GM20000 (cell line): ENCODE measurements at places on chromosomes 11 and 22.

- DNase-seq = peak; percentile 72
Observed at GRCh38 chr11:131674051-131674755, 303.8 kb downstream of the NTM start.

DNA sequence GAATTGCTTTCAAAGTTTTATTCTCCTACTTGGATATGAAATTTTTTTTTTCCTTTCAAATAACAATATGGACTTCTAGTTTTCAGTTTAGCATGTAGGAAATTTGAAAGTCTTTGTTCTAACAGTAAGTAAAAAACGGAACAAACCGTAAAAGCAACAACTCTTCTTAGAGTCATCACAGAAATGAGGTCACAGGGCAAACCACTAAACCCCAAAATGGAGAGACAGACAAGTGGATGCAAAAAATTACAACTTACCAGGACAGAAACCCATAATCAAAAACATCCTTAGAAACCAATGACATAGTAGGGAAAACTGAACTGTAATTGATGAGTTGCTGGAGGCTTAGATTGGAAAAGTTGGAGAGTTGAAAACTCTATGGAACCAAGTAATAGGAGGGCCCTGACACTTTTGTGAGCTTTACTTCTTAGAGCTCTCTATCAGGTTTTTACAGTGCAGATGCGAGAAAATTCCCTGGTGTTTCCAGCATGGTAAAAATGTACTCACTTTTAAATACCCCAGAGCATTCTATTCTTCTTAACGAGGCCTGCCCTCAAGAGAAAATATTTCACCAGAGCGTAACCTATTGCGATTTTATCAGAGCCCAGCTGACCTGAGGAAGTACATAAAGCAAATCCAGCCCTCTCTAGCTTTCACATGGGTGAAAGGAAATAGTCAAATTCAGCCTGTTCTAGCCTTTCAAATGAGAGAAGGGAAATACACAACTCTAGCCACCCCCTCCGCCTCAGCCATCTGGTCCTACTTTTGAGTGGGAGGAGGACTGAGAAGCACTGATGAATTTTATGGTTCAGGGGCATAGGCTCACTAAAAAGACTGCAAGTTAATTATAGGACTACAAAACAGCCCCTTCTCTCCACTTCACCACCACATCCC is 39.1 kb downstream of the CASP12 start:
- DNase-seq = peak; percentile 18

GRCh38 chr22:42847110-42847509 is 10.0 kb downstream of the ARFGAP3 start:
- no peak for DNase-seq

DNA sequence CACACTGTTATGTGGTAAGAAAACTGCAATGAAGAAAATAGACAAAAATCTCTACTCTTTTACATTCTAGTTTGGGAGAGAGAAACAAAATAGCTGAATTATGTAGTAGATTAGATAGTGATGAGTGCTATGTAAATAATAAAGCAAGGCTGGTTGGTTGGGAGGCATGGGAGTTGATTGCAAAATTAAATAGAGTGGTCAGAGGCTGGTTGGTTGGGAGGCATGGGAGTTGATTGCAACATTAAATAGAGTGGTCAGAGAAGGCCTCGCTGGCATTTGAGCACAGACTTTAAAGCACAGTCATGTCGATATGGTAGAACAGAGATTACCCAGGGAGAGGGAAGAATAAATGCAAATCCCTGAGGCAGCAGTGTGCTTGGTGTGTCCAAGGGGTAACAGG is 22.4 kb downstream of the SIK2 start:
- DNase-seq = no peak

DNA sequence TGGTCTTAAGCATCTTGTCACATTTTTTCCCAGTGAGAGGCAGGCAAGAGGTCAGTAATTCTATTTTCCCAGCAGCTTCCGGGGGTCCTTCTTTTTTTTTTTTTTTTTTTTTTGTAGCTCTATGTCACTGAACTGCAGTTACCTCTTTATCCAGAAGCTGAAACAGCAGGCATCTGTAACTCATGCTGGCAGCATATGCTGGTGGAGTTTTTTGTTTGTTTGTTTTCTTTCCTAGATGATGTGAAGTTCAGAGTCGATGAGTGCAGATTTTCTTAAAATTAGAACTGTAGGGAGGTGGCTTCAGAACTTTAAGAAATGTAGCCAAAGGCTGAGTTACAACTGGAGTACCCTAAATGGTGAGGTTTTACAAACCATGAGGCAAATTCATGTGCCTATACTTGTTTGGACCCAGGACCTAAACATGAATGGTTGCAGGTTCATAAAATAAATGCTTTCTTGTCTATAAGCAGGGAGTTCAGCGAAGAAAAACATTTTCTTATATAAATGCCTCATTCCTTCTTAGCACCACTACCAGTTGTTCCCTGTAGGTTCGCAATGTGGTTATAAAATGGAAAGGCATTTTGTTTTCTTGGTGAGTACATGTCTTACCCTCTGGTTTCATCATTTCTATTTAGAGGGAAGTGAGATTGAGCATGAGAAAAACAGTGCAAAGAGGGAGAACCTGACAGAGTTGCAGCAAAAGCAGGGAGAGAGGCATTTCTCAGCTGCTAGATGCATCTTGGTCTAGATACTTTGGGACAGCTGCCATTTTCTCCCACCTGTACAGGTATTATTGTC is 84.0 kb downstream of the TRIM44 start:
- DNase-seq = peak; percentile 12

DNA sequence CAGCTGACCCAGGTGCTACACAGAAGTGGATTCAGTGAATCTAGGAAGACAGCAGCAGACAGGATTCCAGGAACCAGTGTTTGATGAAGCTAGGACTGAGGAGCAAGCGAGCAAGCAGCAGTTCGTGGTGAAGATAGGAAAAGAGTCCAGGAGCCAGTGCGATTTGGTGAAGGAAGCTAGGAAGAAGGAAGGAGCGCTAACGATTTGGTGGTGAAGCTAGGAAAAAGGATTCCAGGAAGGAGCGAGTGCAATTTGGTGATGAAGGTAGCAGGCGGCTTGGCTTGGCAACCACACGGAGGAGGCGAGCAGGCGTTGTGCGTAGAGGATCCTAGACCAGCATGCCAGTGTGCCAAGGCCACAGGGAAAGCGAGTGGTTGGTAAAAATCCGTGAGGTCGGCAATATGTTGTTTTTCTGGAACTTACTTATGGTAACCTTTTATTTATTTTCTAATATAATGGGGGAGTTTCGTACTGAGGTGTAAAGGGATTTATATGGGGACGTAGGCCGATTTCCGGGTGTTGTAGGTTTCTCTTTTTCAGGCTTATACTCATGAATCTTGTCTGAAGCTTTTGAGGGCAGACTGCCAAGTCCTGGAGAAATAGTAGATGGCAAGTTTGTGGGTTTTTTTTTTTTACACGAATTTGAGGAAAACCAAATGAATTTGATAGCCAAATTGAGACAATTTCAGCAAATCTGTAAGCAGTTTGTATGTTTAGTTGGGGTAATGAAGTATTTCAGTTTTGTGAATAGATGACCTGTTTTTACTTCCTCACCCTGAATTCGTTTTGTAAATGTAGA is 1.7 kb downstream of the MALAT1 start:
- DNase-seq = no peak

DNA sequence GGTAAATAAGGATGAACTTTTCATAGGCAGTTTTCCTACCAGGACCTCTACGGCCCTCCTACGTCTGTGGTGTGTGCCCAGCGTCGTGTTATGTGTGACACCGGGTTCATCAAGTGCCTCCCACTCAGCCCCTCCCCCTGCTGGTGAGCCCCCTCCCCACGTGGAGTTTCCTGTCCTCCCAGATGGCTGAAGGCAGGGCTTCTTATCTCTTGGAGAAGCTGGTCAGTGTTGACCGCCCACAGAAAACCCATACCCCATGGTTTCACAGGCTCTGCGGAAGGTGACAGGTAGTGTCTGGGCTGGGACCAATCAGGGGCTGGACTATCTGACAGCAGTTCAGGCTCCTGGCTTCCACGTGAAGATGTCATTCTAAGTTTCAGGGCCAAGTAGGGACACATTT is 393.5 kb downstream of the TBC1D22A start:
- DNase-seq = no peak

GRCh38 chr11:106156290-106156937 is 79.0 kb downstream of the AASDHPPT start:
- peak; percentile 13 for DNase-seq

- DNase-seq = no peak
Observed at GRCh38 chr11:68354148-68354872, 41.9 kb downstream of the LRP5 start.

- no peak for DNase-seq
Observed at GRCh38 chr22:46866591-46866990, 104.1 kb downstream of the TBC1D22A start.

- no peak for DNase-seq
Observed at GRCh38 chr11:34909955-34910354, 6.2 kb downstream of the APIP start.

DNA sequence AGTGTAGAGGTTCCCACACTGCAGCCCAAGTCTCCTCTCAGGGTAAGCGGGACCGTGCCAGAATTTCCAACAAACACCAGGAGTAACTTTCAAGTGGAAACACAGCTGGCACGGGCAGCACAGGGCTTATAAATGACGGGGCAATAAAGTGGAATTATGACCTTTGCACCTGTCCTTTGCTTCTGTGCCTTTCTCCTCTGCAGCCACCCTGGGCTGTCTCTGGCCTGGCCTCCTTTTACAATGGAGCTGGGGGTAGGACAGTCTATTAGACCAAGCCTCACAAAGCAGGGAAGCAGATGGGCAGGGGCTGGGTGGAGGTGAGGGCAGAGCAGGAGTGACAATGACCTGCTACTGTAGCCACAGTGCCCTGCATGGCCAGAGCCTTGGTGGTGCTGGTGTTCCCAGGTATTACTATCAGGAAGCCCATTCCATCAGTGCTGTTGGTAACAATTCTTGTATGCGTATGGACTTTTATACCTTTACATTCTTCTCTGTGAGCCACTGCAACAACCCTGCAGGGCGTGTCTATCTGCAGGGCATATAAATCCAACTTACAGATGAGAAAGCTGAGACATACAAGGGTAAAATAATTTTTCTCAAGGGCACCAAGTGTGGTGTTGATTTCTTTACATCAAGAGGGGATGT is 387.8 kb downstream of the CTTN start:
- DNase-seq = no peak

DNA sequence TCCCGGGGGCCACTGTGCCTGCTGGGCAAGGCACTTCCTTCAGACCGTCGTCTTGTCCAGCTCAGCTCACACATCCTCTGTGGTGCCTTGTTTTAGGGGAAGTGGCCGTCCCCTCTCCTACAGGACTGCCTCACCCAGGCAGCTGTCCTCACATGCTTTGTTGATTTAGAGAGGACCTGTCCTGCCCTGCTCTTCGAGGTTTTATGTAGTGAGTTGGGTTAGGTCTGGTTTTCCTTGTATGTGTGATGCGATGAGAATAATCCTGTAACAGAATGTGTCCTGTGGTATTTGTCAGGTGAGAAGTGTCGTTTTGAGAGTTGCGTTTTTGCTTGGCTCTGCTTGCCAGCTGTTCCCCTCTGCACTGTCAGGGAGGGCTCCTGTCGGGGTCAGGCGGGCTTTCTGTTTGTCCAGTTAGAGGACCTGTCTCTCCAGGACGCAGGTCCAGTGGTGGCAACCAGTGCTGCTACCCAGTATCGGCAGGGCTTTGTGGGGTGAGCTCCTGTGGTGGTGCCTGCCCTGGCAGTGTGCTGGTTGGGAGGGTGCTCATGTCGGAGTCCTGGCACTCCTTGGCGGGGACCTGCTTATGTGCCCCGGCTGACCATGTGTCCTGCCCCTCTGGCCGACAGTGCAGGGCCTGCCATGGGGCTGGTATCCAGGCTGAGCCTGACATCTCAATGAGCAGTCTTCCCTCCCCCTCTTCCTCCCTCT is 41.3 kb downstream of the MUC6 start:
- DNase-seq = peak; percentile 68

GRCh38 chr11:126392633-126393013 is 37.1 kb downstream of the ST3GAL4 start:
- DNase-seq = no peak

GRCh38 chr11:9092072-9092471 is 673 bp upstream of the SCUBE2 start:
- peak; percentile 25 for DNase-seq

DNA sequence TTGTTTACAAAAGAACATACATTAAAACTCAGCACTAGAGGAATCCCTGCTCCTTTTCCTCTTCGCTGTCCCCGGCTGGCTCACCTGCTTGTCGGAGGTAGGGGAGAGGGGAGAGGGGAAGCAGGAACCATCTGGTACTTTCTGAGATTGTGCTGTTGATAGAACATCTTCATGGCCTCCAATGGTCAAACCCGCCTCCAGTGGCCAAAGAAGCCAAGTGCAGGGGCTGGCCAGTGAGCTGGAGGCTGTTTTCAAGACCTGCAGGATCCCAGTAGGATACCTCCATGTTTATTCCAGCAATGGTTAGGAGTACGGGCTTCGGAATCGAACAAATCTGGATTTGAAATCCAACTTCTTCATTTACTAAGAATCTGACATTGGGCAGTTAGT is 92.6 kb downstream of the PKNOX2 start:
- DNase-seq = no peak

DNA sequence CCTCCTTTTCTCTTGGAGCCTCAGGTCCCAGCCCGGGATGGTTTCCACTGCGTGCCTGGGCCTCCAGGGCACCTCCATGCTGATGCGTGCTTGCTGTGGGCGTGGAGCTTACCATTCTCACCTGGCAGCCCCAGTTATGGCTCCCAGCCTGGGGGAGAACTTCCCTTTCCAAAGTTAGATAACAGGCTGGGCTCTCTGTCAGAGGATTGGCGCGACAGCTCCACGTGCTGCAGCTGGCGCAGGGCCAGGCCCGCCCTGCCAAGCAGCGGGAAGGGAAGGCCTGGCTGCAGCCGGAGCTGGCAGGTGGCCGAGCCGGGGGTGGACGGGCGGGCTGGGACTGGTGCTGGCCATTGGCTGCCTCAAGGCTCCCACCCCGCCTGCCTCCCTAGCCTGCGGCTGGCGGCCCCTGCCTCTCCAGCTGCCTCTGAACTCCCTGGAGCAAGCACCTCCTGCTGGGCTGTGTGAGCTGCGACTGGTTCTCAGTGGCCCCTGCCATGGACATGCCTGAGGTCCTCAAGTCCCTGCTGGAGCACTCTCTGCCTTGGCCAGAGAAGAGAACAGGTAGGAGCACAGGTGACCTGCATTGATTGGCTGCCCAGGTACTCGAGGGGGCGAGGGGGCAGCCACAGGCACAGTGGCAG is 14.6 kb upstream of the TEF start:
- DNase-seq = no peak

- no peak for DNase-seq
Observed at GRCh38 chr11:57073128-57073527, 84.4 kb downstream of the OR5AK2 start.

DNA sequence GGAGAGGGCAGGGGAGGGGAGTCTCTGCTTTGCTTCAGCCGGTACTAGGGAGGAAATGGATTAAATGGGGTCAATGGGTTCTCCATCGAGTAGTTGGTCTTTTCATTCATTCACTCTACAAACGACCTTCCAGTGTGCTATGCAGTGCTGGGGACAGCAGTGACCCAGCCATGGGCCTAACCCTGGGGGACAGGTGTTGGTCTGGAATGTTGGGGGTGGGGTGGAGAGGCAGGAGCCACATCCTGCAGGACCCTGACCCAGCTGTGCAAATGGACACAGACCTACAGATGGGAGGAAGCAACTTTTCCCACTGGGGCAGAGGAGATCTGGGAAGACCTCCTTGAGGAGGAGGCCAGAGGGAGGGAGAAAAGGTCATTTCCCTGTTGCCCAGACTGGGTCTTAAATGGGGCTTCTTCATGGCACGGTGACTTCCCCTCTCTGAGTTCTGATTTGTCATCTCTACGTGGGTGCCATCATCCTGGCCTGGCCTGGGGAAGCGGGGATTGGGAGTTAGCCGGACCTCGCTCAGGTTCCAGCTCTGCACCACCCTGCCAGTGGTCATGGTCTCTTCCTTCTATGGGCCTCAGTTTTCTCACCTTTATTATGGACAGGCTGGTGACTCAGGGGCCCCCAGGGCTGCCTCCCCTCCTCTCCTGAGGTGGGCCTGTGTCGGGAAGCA is 2.0 kb downstream of the CYTH4 start:
- DNase-seq = no peak
